ENCODE measurements at places on chromosomes 4 and X. TPM values are rescaled to one million over a fixed set of nuclear protein-coding genes. Genes with fewer than 3 reads are reported as not detected.

DNA sequence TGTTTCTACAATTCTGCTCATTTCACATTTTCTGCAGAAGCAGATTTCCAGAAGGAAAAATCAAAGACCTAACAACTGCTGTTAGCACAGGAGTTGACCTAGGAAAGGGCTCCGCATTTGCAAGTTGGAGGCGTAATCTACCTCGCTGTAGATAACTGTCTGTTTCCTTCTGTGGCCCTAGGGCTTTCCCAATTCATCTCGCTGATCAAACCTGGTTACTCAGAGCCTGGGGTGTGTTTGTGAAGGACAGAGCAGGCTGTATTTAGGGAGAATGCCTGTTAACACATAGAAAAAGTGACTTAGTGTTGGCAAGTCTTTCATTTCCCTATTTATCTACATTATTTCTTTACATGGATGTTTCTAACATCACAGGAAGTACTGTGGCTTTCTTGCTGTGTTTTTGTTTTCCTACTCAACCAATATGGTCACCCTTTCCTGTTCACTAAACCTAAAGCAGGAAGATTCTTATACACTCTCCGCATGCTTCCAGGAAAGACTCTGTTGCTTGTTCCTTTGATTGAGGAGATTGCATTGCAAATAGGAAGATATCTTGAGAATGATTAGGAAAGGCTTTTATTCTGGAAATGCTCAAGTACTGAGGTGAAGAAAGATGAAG is 40.5 kb downstream of the AGA start:
- no peak for DNase-seq

The PCDH19 gene
- total RNA-seq, result 0.35 TPM

The MAGEC2 gene
- not detected for total RNA-seq

DNA sequence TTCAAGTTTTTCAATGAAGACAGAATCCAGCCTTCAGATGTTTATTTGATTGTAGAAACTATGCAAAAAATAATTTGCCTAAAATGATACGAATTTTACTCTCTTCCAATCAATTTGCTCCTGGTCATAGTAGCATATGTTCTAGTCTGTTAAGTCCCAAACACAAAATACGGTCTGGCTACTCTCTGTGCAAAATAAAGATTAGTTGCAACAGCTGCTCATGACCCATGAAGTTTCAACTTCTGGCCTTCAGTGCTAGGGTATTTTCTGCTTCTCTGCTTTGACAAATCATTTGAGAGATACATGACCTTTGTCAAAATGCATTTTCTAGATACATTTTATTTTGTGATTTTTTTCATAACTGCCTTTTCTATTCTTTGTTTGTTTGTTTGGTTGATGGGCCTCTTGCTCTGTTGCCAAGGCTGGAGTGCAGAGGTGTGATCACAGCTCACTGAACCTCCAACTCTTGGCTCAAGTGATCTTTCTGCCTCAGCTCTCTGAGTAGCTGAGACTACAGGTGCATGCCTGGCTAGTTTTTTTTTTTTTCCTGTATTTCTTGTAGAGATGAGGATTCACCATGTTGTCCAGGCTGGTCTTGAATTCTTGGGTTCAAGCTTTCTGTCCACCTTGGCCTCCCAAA is 55.2 kb downstream of the TACR3 start:
- no peak for DNase-seq

DNA sequence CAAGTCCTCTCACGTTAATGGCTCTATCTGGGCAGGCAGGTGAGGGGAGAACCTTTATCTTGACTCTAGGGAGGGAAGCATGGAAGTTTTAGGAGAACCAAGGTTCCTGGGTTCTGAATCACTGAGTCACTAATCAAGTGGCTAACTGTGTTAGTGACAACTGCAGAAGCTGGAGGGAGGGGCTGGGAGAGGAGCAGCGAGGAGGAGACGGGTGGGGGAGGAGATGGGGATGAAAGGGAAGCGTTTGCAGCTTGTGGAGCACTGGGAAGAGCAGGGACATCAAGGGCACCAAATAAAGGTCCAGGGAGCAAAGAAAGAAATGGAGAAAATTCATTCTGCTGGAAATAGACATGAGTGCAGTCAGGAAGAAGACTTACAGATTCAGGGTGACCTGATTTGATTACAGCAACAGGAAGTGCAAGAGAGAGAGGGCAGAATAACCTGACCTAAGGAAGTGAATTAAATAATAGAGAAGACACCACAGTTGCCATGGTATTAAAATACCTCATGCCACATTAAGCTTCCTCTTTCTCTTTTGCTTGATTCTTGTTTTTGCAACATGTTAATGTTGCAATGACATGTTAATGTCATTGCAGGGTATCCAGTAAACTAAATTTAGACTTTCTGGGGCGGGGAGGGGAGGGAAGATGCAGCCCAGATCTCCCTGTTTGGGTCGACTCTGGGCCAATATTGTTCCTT is 4.5 kb upstream of the SETD7 start:
- DNase-seq, result no peak

The EDA2R gene
- 3.2 TPM for total RNA-seq

The CYSLTR1 gene
- 0.42 TPM for total RNA-seq

- no peak for DNase-seq
These were observed 31.6 kb downstream of the UBE2K start for GRCh38 chr4:39729557-39729956.

GRCh38 chrX:72347366-72347765 is 41.7 kb upstream of the CITED1 start:
- no peak for DNase-seq

Data from pancreas (tissue), 10 donors.